A549 treated with AZD2906 at 1 μM for 4 hours (cell line): ENCODE measurements at places on chromosomes 5 and 9. TPM values are rescaled to one million over a fixed set of nuclear protein-coding genes. Genes with fewer than 3 reads are reported as not detected.

The HK3 gene
- total RNA-seq: 0.02 to 0.07 TPM in 2 of 5 replicates, not detected in the others

The PCDHGB5 gene
- 1.9 to 2.5 TPM (median 2.2 TPM) in 5 replicates for total RNA-seq

The ZNF883 gene
- total RNA-seq: 0.64 to 0.77 TPM (median 0.67 TPM) in 5 replicates

The MACIR gene
- 19.3 to 20.7 TPM (median 19.8 TPM) in 5 replicates for total RNA-seq

The DIPK1B gene
- total RNA-seq: 6.1 to 9.8 TPM (median 9.3 TPM) in 5 replicates

The TPRN gene
- 8.2 to 12.3 TPM (median 11.7 TPM) in 5 replicates for total RNA-seq

The AGXT2 gene
- total RNA-seq: not detected in 5 replicates

The SLCO6A1 gene
- total RNA-seq: not detected in 5 replicates

The ORM2 gene
- not detected in 5 replicates for total RNA-seq

The PCDHGA12 gene
- 0.01 TPM in 1 of 5 replicates, not detected in the others for total RNA-seq

The CDKN2B gene
- total RNA-seq: not detected in 5 replicates

The SH3GL2 gene
- 0.06 to 0.41 TPM (median 0.07 TPM) in 5 replicates for total RNA-seq

The TMEFF1 gene
- total RNA-seq: 0.46 to 1.4 TPM (median 1.2 TPM) in 5 replicates

The RANBP17 gene
- total RNA-seq: 1.8 to 3.2 TPM (median 2.3 TPM) in 5 replicates

The OXCT1 gene
- total RNA-seq: 2.6 to 3.2 TPM (median 2.7 TPM) in 5 replicates

The NIPSNAP3A gene
- 11.3 to 15.5 TPM (median 13.9 TPM) in 5 replicates for total RNA-seq

The FCN2 gene
- not detected in 5 replicates for total RNA-seq

The CXXC5 gene
- total RNA-seq: 12.3 to 17.9 TPM (median 15.7 TPM) in 5 replicates

The IGIP gene
- 0.72 to 1.0 TPM (median 0.89 TPM) in 5 replicates for total RNA-seq

The TAS2R1 gene
- not detected in 5 replicates for total RNA-seq

The ENTPD2 gene
- total RNA-seq: 2.9 to 6.2 TPM (median 5.7 TPM) in 5 replicates

The PCDHGA8 gene
- 0.02 to 0.03 TPM (median 0.02 TPM) in 4 of 5 replicates, not detected in the other for total RNA-seq

The RGP1 gene
- 13.5 to 17.7 TPM (median 14.7 TPM) in 5 replicates for total RNA-seq

The LHFPL2 gene
- 54.0 to 70.7 TPM (median 64.2 TPM) in 5 replicates for total RNA-seq

The PAEP gene
- 0.24 to 0.43 TPM (median 0.26 TPM) in 5 replicates for total RNA-seq

The ABCA1 gene
- 3.4 to 5.1 TPM (median 3.6 TPM) in 5 replicates for total RNA-seq

The KCNN2 gene
- 0.07 to 0.20 TPM (median 0.16 TPM) in 5 replicates for total RNA-seq

The NDUFS6 gene
- 109 to 126 TPM (median 117 TPM) in 5 replicates for total RNA-seq

The SLC34A3 gene
- total RNA-seq: 0.03 to 0.15 TPM (median 0.10 TPM) in 4 of 5 replicates, not detected in the other

The GIN1 gene
- 3.7 to 5.2 TPM (median 4.2 TPM) in 5 replicates for total RNA-seq

The FBN2 gene
- total RNA-seq: 12.9 to 19.1 TPM (median 17.6 TPM) in 5 replicates
